ENCODE measurements at places on chromosomes 16 and 17.

DNA sequence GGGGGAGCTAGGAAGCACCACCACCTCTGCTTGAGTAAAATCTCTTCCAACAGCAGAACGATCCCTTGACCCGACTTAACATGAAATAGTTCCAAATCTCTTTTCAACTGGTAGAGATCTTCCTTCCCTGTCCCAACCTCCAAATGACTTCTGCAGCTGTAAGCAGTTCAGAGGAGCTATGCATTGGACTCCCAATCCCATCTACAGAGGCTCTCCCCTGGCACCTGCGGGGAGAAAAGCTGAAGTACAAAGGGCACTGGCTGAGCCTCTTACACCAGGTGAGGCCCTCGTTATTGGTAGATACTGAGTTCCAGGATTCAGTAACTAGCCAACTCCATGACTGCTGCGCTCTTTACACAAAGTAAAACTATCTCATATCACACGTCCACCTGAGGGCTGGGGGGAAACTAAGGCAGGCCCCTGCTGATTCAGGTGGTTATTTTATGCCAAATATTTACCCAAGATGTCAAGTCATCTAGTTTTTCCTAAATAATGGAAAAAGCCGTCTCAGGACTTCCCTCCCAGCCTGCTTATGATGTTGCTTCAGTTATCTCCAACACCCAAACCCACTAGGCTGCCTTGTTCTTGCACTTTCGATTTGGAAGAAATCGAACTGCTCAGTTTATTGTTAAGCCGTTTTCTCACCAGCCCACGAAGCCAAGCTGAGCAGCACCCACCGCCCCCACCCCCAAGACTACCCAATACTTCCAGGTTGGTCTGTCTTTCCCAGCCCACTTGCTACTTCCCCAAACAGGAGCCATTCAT lies 3.2 kb downstream of the ACTG1 start:
- no peak for DNase-seq

DNA sequence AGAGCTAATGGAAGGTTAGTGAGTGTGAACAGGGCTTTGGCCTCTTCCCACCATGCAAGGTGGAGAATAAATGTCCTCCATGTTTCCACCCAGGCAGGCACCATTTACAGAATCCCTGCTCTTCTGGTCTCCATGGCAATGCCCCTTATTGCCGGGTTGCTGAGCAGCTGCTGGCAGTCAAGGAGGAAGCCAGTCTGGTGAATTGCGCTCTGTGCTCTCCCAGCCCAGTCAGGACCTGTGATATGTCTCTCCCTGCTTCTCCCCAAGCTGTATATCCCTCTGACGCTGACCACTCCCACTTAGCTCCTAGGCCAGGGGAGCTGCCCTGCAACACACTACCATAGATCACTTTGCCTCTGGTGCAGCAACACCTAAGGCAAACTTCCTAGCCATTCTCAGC lies 402.1 kb upstream of the ERCC4 start:
- DNase-seq, result no peak

- DNase-seq, result peak; percentile 80
Measured at GRCh38 chr17:81142301-81143199, 22.8 kb upstream of the PVALEF start.

DNA sequence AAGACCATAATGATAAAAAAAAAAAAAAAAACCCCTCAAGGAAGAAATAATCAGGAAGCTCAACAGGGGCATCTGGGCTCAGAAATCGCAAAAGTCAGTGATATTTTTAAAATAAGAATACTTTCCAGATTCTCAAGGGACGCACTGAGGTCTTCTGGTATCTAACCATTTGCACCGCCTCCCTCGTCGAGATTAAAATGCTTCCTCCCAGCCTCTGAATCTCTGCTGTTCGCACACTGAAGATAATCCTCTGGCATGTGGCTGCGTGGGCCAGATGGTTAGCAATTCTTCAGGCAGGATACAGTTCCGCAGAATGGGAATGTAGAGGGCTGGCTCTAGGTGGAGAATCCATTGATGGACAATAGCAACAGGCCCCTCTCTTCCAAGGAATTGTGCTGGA lies 211.7 kb upstream of the CDH5 start:
- peak; percentile 35 for DNase-seq

DNA sequence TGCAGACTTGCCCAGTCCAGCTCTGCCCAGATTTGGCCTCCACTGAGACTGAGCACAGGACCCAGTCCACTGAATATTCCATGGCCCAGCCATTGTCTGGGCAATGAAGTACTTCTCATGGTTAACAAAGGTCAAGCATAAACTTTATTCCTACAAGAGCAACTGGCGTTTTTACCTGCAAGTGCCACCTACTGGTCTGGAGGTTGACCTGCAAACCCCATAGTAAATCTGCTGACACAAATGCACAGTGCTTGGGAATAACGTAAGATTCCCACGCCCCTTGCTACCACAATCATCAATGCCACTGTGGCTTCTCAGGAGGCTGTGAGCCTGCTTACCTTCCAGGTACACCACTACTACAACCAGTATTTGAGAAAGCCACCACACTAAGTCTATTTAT lies 170.2 kb downstream of the CEP112 start:
- no peak for DNase-seq

Data from D721Med (cell line).